ENCODE measurements at places on chromosomes 12 and 14.

- DNase-seq: no peak
Observed at GRCh38 chr14:54132496-54132895, 175.9 kb upstream of the BMP4 start.

DNA sequence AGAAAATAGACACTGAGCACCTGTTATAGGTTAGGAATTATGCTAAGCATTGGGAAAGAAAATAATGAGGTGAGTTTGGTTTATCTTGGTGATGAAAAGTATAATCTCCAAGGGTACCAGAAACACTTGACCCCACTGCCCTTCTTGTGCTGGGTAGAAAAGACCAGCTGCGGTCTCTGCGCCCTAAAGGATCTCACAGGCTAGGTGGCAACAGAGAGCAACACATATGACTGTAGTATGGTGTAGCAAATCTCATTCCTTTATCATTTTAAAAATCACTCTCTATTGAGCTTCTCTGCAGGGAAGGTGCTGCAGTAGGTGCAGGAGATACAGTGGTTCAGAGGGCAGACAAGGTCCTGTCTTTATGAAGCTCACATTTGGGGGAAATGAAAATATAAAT is 26.1 kb downstream of the NRXN3 start:
- no peak for DNase-seq

DNA sequence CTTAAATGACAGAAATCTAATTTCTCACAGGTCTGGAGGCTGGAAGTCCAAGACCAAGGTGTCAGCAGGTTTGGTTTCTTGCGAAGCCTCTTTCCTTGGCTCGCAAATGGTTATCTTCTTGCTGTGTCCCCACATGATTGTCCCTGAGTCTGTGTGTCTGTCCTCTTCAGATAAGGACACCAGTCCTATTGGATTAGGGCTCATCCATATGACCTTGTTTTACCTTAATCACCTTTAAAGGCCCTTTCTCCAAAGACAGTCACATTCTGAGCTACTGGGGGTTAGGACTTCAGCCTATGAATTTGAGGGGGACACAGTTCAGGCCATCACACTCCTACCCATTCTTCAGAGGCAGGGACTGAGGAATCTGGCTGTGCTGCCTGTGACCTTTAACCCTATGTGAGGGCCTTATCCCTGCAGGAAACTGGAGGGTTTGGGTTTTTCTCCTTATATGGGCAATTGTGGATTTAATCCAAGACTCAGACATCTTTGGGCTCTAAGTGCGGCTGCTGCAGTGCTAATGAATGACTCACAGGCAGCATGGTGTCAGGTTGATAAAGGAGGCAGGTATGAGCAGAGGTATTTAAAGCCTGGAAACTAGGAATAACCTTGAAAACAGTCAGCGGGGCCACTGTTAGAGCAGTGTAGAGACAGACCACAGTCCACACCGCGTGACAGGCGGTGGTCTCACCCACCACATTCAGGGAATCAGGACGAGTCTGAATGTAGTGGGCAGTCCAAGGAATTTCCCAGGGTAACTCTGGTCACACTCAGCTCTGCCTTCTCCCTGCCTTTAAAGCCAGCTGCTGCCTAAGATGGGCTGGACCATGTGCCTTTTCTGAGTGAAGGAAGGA is 10.2 kb downstream of the TPCN1 start:
- DNase-seq: no peak

- DNase-seq: no peak
Observed at GRCh38 chr14:48582938-48583337, 907.5 kb upstream of the MDGA2 start.

GRCh38 chr12:46775796-46776195 is 50.0 kb downstream of the SLC38A4 start:
- no peak for DNase-seq

GRCh38 chr14:30125322-30125979 is 197.8 kb upstream of the PRKD1 start:
- DNase-seq: no peak

DNA sequence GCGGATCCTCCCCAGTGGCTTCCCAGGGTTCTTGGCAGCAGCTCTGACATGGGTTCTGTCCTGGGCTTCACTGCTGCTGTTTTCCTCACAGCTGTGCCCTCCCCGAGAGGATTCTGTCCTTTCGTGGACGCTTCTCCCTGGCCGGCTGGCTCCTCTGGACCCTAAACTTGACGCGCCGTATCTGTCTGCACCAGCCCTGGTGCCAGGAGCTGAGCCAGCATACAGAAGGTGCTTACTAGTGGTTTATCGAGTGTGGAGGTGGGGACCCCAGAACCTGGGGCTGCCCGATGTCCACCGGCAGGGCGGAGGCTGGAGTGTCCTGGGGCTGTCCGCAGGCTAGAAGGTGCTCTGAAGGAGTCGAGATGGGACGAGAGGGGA is 17.2 kb downstream of the FBRSL1 start:
- DNase-seq: no peak

DNA sequence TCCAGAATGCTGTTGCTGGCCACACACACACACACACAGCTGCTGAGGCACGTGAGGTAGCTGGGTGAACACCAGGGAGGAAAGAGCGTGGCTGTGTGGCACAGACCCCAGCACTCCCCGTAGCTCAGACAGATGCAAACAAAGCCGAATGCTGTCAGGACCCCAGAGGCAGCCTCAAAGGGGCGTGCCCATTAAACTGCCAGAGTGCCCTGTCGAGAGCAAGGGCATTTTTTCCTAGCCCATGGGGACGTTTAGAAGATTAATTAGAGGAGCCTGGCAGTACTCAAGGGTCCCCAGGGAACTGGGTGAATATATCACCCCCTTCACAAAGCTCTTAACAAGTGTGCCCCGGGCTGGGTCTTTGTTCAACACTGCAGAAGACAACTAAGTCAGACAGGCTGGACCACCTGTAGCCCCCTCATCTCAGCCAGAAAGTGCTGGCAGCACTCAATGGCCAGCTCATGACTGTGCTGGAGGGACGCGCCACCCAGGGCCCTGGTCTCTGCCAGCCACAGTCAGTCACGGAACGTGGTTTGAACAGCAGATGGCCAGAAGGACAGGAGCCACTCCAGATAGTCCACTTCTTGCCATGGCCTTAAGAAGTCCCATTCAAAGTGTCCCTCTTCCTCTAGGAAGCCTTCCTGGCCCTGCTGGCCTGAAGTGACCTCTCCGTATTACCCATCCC is 37.5 kb downstream of the TTC7B start:
- no peak for DNase-seq

DNA sequence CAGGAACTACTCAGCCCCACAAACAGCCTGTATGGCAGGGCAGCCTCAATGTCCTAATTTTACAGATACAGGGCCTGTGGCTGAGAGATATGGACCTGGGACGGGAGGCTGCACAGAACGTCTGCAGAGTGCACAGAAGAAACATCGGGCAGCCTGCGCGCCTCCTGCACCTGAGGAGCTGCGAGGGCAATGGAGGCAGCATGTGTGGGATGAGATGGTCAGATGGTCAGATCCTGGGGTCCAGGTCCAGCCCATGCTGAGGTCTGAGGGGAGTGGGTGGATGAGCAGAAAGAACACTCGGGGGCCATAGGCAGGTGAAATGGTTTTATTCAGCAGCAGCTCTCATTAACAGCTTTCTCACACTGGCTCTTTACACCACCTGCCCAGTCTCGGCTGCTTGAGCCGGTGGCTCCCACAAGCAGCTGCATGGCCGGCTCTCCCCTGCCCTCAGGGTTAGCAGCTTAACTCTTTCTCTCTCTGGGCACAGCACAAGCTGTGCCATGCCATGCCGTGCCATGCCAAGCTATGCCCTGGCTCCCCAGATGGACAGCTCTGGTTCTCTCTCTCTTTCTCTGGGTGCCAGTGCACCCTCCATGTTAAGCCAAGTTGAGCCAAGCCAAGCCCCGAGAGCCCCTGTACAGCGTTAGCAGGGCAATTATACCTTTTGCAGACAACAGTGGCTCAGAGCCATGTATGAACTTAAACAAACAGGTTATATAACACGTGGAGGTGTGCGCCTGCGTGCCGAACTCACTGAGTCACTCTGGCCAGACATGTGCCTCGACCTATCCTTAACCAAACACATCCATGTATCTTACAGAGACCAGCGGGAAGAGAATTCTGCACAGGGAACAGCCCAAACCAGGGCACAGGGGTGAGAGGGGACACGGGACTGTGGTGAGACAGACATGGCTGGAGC is 47.6 kb downstream of the RIMBP2 start:
- no peak for DNase-seq

DNA sequence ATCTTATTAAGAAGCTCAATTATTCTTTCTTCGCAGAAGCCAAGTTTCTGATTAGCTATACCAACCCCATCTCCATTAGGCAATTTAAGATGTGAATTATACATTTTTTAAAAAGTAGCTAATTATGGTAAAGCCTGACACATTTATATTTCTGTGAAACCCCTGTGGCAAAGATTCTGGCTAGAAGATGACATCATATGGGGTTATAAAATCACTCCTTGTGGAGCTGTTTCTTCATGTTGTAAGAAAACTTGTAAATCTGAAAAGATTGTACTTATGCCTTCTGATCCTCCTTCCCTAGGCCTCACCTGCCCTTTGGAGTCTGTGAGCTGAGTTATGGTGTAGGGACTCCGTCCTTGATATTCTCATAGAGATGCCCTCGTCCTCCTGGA is 78.1 kb downstream of the CHST11 start:
- DNase-seq: no peak

DNA sequence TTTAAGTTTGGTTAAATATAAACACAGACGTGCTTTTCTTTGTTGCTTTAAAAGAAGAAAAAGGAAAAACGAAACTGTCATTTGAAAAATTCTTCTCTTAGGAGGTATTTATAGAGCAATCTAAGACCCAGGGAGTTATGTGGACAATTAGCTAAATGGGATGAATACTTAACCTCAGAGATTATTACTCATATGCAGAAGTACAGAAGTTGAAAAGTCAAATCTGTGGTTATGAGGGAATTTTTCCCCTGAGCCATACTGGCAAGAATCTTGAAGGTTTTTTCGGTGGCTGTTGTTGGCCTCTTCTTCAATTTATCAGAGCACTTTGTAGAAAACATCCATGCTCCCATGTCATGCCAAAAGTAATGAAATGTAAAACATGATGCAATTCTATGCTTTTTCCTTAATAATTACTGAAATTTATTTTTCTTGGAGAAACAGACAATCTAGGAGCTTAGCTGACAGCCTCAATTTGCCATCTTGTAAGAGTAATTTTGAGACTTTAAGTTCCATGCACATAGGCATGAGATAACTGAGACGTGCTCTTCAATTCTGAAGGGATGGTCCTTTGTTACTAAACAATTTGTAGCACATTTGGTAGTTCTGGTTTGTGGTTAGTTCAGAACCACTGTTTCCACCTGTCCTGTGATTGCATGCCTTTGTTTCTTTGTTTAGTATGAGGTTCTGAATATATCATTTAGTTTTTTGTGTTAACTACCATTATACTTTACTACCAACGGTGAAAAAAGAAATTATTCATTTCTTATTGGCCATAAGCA is 126.6 kb downstream of the BCAT1 start:
- no peak for DNase-seq

- DNase-seq: no peak
Observed at GRCh38 chr12:6391013-6391412, 7.1 kb downstream of the LTBR start.

GRCh38 chr12:2035431-2036055 is 17.2 kb upstream of the CACNA1C start:
- no peak for DNase-seq

DNA sequence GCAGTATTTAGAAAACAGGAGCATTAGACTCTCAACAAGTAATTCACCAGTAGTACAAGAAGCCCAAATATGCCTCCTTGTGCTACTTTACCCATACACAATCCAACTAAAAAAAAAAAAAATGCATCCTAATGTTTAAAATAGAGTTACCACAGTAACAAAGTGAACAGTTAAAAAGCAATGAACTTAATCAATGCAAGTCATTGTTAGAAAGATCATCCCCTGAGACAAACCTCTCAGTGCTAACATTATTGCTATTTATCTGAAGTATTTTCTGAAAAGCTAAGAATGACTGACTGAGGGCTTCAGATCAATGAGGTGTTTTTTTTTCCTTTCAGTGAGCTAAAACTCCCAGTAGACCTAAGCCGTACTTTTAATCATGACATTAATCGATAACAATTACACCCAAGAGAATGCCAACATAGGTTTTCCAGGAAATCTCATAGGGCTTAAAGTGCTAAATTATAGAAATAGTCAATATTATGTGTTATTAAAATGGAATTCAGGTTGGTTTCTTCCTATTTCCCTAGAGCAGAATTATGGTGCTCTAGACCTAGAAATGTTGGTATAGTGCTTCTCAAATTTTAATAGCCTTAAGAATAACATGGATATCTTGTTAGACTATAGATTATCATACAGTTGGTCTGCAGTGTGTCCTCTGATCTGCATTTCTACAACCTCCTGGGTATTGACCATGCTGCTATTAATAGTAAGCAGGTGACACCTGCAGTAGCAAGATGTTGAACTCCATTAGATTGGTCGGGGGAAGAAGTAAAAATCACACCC is 123.0 kb downstream of the PRKD1 start:
- no peak for DNase-seq

All from activated CD4-positive, alpha-beta T cell treated with anti-CD3 and anti-CD28 coated beads for 48 hours (primary cell).